ENCODE measurements at places on chromosomes 3 and 15.

DNA sequence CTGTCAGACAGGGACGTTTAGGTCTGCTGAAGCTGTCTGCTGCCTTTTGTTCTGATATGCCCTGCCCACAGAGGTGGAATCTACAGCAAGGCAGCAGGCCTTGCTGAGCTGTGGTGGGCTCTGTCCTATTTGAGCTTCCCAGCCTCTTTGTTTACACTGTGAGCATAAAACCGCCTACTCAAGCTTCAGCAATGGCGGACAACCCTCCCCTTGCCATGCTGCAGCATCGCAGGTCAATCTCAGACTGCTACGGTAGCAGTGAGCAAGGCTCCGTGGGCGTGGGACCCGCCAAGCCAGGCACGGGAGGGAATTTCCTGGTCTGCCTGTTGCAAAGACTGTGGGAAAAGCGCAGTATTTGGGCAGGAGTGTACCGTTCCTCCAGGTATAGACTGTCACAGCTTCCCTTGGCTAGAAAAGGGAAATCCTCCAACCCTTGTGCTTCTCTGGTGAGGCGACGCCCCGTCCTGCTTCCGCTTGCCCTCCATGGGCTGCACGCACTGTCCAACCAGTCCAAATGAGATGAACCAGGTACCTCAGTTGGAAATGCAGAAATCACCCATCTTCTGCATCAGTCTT, 71.4 kb downstream of the SPSB4 start:
- no peak for DNase-seq

- DNase-seq = no peak
These were observed 80.6 kb downstream of the PGPEP1L start for GRCh38 chr15:98927022-98927421.

DNA sequence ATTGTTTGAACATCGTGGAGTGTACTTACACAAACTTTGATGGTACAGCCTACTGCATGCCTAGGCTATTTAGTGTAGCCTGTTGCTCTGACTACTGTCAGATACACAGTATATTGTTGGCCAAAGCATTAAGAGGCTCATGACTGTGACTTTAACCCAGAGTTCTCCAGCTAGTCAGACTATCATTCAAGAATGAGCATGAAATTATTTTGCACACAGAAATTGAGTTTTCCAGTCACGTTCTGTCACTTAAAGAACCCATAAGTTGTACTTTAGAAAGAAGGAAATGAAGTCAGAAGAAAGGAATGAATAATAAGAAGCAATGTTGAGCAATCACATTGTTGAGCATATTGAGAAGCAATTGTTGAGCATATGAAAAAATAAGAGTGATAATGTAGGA, 37.6 kb upstream of the SLC22A13 start:
- DNase-seq = no peak

- DNase-seq = no peak
These were observed 893.5 kb downstream of the TUSC7 start for GRCh38 chr3:117603097-117603496.

- no peak for DNase-seq
These were observed 58.6 kb downstream of the MME start for GRCh38 chr3:155138677-155139076.

DNA sequence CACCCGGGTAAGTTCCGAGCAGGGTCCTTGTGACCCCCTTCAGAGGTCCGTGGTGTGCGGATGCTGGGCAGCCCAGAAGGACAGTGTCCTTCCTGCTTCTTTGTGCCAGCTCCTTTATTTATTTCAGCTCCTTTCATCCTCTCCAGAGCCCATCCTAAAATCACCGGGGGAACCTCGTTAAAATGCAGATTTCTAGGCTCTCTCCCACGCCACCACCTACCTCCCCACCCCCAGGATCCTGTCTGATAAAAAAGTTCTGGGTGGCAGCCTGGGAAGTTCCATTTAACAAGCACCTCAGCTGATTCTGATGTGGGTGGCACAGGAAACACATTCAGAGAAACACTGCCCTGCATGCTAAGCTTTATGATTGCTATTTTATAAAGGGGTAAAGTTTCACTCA, 12.5 kb upstream of the IGF1R start:
- DNase-seq = no peak

DNA sequence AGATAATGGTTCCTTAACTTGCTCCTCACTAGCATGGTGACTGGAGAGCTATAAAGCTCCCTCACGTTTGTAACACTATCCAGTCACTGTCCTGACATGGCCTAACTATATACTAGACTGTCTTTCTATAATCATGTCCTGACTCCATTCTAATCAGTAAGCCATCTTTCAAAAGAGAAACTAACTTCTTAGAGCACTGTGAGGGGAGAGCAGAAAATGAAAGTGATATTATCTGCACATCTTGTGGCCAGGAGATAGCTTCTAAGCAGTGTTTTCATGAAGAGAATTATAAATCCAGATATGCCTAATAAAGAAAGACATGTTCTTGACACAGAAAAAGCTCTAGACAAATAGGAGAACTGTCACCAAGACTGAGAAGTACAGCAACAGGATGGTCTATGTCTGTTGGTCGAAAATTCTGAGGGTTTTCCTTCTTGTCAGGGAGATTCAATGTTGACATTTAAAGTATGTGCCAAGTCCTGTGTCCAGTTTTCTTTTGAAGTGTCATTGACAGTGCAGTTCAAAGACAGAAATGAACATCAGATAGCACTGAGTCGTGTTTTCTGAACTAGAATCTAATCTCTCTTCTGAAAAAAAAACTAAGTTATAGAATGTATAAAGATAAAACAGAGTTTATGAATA, 230.6 kb upstream of the PEX5L start:
- DNase-seq = no peak

DNA sequence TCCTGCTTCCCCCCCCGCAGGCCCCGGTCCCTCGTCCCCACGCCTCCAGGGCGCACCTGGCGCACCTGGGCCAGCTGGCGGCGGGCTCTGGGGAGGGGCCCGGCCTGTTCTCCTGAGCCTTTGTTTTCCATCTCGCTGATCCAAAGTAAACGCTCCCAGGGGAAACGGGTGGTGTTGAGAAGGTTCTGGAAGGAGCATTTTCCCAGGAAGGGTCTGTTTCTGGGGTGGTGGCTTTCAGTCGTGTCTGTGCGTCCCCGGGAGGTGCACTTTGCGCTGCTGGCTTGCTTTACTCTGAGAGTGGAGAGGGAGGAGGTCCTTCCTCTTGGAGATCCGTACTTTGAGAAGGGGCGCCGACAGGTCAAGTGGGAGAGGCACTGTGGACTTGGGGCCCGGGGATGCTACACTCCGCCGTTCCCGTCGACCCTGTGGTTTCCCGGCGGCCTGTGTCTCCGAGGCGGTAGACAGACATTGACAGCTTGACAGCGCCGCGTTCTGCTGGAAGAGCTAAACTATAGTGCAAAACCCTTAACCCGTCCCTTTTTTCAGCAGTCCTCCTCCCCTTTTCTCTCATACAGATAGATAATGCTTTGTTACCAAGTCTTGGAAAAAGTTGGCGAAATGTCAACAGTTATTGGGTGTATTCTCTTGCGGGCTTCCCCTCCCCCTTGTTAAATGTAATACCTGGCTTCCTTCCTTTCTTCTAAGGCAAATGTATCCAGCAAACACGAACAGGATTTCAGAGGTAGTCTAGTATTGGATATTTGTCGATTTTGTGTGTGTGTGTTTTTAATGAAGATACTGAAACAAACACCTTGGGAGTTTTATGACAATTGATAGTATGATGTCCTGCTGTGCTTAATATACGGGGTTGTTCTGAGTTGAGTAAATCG, 6.5 kb downstream of the TPM1 start:
- DNase-seq = no peak

GRCh38 chr3:11917051-11917450, 70.4 kb upstream of the TAMM41 start:
- no peak for DNase-seq

GRCh38 chr3:129699612-129700011, 93.1 kb upstream of the PLXND1 start:
- no peak for DNase-seq

- no peak for DNase-seq
These were observed 23.0 kb upstream of the COPG1 start for GRCh38 chr3:129226374-129226773.

DNA sequence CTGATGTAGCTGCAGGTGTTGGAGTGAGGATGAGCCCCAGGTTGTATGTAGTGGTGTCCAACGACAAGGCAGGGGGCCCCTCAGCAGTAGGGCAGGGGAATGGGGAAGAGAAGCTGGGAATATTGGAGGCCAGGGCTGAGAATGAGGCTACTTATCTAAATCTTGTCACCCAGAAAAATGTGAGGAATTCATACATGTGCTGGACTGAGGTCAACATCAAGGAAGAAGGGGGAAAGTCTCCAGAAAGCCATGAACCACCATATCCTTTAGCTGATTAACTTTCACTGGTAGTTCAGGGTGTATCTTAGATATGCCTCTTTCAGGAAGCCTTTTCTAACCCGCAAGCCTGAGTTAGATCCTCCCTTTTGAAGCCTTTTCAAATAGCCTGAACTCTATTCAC, 22.6 kb upstream of the FSTL1 start:
- DNase-seq = no peak

DNA sequence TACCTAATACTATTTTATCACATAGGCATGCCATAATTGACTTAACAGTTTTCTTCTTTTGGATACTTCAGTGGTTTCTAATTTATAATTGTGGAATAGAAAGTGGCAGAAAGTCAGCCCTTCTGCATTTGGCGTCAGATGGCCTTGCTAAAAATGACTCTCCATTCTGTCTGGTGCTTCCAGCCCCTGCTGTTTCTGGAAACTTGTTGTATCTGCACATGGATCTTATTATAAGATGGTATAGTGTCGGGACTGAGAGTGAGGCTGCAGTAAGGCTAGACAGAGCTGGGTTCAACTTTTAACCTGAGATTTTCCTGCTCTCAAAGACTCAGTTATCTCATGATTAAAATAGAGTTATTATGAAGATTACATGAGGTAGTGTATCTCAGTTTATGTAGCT, 74.8 kb upstream of the WDR72 start:
- DNase-seq = no peak

DNA sequence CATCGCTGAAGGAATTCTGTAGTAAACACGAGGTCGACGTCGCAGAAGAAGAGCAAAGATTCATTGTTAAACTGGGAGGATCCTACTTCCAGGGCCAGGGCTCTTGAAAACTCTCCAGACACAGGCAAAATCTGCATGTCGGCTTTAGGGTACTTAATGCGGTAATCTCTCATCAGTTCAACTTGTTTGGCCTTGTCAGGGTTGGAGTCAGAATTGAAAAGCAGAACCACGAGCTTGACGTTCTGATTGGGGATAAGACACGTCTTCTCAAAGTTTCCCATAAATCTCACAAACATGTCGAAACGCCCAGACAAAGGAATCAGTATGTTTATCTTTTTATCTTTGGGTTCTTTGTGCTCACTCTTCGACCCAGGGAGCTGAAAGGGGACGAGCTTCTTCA, 74.0 kb downstream of the CHSY1 start:
- no peak for DNase-seq
